ENCODE measurements at places on chromosomes 1 and 21. TPM values are rescaled to one million over a fixed set of nuclear protein-coding genes. Genes with fewer than 3 reads are reported as not detected.
A peak's percentile ranks its signal among the peaks of the same experiment; 100 is the strongest.

- no peaks in the 10 kb centered on the region for H3K27me3 ChIP-seq
- H3K4me1 ChIP-seq = no peaks in the 10 kb centered on the region
- DNase-seq = no peak
These were observed 135.5 kb downstream of the TGFBR3 start for GRCh38 chr1:91750398-91750996.

- no peak overlapping the region for H3K27ac ChIP-seq
- H3K4me3 ChIP-seq = no peak overlapping the region
- H3K27me3 ChIP-seq = no peaks in the 10 kb centered on the region
- DNase-seq = no peak
These were observed 519.9 kb downstream of the SMYD3 start for GRCh38 chr1:245987219-245987545.

DNA sequence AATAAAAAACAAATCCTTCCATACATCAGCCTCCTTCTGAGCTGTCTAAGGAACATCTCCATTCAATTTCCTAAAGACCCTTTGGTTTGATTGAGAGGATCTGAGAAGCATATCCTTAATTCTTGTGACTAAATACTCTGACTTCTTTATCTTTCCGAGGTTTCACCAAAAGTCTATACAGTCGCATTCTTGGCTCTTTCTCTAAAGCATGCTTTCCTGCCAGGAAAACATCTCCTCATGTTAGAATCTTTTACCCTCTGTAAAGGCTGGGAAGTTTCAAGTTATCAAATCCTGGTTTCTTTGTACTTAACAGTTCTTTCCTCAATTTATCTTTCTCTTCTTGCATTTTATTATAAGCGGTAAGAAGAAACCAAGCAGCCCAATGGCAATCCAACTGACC is 630.4 kb downstream of the PTPRC start:
- H3K36me3 ChIP-seq = no peaks in the 10 kb centered on the region
- no peak overlapping the region for H3K27ac ChIP-seq
- H3K4me1 ChIP-seq = no peaks in the 10 kb centered on the region
- no peak overlapping the region for H3K4me3 ChIP-seq
- H3K27me3 ChIP-seq = no peaks in the 10 kb centered on the region

DNA sequence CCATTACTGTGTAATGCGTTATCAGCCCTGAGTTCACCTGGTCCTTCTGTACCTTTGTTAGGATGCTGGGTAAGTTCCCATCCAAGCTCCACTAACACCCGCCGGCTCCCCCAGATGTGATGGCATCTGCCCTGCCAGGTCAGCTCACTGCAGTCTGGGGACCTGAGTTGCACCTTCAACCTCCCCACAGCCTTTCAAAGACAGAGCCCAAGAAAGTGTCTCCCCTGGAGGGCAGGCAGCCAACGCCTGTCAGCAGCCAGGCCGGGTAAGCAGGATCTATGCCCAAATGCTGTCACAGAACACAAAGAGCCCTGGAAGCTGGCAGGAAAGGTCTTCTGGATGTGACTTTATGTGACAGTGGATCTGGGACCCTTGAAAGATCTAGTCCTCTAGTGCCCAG is 13.7 kb downstream of the MRAP start:
- peaks cover 8% of the 10 kb centered on the region for H3K36me3 ChIP-seq
- no peaks in the 10 kb centered on the region for H3K4me1 ChIP-seq
- no peak overlapping the region for H3K27ac ChIP-seq
- no peak for DNase-seq
- no peak overlapping the region for H3K4me3 ChIP-seq
- H3K27me3 ChIP-seq = no peaks in the 10 kb centered on the region

DNA sequence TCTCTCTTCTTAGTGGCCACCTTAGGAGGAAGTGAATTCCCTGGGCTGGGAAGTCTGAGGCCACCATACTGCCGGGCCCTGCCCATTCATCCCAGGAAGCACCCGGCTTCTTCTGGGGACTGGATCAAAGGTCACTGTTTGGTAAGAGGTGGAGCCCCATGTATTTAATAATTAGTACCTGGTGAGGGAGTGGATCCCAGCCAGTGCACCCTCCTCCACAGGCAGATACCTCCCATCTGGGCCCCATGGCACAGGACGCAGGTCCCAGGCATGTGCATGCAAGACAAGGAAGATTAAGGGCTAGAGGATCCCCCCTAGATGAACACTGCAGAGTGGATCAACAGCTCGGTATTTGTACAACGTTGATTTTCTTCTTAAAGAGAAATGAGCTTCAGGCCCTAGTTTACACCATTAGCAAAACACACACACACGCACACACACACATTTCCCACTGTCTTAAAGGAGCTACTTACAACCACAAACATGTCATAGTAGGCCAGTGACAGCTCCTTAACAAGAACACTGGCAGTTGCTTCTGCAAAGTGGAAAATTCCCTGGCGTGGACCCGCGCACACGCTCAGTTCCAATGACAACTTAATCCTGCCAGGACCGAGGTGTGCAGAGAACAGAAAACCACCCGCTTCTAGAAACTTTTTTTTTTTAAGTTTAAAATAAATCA is 90.7 kb downstream of the MRPL37 start:
- peaks cover 12% of the 10 kb centered on the region for H3K4me1 ChIP-seq
- H3K27ac ChIP-seq = peak overlapping the region; percentile 64
- DNase-seq = no peak
- H3K36me3 ChIP-seq = no peaks in the 10 kb centered on the region

Gene GJC2
- total RNA-seq = 4.5 TPM

Gene CFHR3
- total RNA-seq = 1.2 TPM

Gene PCP4
- total RNA-seq = not detected

DNA sequence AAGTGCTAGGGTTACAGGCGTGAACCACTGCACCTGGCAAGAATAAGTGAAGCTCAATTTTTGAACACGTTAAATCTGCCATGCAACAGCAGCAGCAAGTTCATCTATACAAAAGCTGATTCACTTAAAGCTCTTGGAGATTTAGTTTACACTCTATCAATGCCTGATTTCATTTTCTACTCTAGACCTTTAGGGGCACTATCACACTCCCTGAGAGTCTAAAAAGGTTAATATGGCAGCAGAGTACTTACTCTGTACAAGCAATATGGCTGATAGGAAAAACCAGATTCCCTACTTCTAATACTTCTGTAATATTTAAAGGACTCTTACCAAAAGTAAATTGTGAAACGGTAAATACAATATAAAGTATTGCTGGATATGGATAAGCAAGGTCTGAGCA is 4.8 kb downstream of the RBM34 start:
- no peak overlapping the region for H3K27ac ChIP-seq
- no peak for DNase-seq
- H3K27me3 ChIP-seq = no peaks in the 10 kb centered on the region

GRCh38 chr1:18957532-18958300 is 1.2 kb upstream of the IFFO2 start:
- H3K36me3 ChIP-seq = no peaks in the 10 kb centered on the region
- H3K27me3 ChIP-seq = no peaks in the 10 kb centered on the region
- H3K4me3 ChIP-seq = no peak overlapping the region
- H3K27ac ChIP-seq = no peak overlapping the region
- no peaks in the 10 kb centered on the region for H3K4me1 ChIP-seq

Gene LCA5L
- 1.8 TPM for total RNA-seq

Gene HTR6
- total RNA-seq = not detected

DNA sequence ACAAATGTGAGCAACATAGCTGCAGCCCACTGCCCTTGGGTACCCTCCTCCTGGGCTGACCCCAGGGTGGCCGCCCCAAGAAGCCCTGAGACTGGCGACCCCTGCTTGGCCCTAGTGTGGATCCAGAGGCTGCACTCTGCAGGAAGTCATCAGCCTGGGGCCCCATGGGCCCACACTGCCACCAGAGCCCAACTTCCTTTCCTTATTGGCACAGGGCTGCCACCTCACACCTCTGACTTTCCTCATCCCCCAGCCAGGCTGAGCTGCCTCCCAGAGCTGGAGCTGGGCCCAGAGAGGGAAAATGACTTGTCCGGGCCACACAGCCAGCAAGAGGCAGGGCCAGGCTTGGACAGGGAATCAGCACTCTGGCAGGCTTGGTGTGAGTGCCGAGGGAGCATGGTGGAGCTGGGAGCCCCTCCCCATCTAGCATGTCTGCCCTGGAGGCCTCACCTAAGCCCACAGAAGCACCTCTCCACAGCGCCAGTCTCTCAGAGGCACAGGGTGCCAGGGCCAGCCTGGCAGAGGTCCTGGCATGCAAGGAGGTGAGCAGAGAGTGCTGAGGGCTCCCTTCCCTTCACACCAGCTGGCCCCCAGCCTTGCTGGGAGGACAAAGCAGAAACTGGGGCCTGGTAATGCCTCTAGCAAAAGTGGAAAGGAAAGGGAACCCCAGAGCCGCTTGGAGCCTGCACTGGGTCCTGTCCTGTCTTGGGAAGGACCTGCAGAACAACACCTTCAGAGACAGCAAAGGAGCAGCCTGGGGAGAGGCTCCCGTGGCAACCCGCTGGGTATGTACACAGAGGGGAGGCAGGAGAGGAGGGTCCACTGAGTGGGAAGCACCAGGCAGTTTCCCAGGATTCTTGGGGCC is 3.2 kb downstream of the RAP1GAP start:
- no peaks in the 10 kb centered on the region for H3K27me3 ChIP-seq
- H3K4me3 ChIP-seq = no peak overlapping the region
- no peak overlapping the region for H3K27ac ChIP-seq
- DNase-seq = no peak
- H3K4me1 ChIP-seq = no peaks in the 10 kb centered on the region

GRCh38 chr1:227557962-227558725 is 5.2 kb upstream of the ZNF678 start:
- H3K4me3 ChIP-seq = no peak overlapping the region
- H3K27me3 ChIP-seq = no peaks in the 10 kb centered on the region
- H3K4me1 ChIP-seq = no peaks in the 10 kb centered on the region
- H3K27ac ChIP-seq = no peak overlapping the region

Gene FMOD
- 353 TPM for total RNA-seq

- no peaks in the 10 kb centered on the region for H3K27me3 ChIP-seq
- no peaks in the 10 kb centered on the region for H3K36me3 ChIP-seq
- H3K4me1 ChIP-seq = no peaks in the 10 kb centered on the region
- no peak for DNase-seq
- H3K27ac ChIP-seq = no peak overlapping the region
These were observed 60.3 kb downstream of the TBX19 start for GRCh38 chr1:168340781-168341482.

- H3K27me3 ChIP-seq = no peaks in the 10 kb centered on the region
- no peaks in the 10 kb centered on the region for H3K36me3 ChIP-seq
- DNase-seq = no peak
- no peak overlapping the region for H3K27ac ChIP-seq
- H3K4me3 ChIP-seq = no peak overlapping the region
These were observed 20.3 kb downstream of the PDC start for GRCh38 chr1:186440584-186440983.

Gene CCDC30
- 2.3 TPM for total RNA-seq

GRCh38 chr1:46545784-46546183 is 5.7 kb downstream of the KNCN start:
- no peak for DNase-seq
- H3K27ac ChIP-seq = no peak overlapping the region
- H3K36me3 ChIP-seq = no peaks in the 10 kb centered on the region
- no peak overlapping the region for H3K4me3 ChIP-seq
- H3K27me3 ChIP-seq = no peaks in the 10 kb centered on the region

- H3K4me1 ChIP-seq = no peaks in the 10 kb centered on the region
- H3K27me3 ChIP-seq = no peaks in the 10 kb centered on the region
- no peak for DNase-seq
- no peak overlapping the region for H3K4me3 ChIP-seq
- H3K36me3 ChIP-seq = no peaks in the 10 kb centered on the region
These were observed 11.4 kb upstream of the EFNA1 start for GRCh38 chr1:155116113-155116764.

- H3K36me3 ChIP-seq = no peaks in the 10 kb centered on the region
- no peak overlapping the region for H3K27ac ChIP-seq
- DNase-seq = no peak
- no peaks in the 10 kb centered on the region for H3K27me3 ChIP-seq
- H3K4me1 ChIP-seq = no peaks in the 10 kb centered on the region
These were observed 673 bp upstream of the DHCR24 start for GRCh38 chr1:54887665-54888071.

Gene FGR
- total RNA-seq = 12.1 TPM

- H3K27ac ChIP-seq = no peak overlapping the region
- no peaks in the 10 kb centered on the region for H3K36me3 ChIP-seq
- peak; percentile 49 for DNase-seq
- H3K27me3 ChIP-seq = no peaks in the 10 kb centered on the region
These were observed 82.8 kb downstream of the DMRTB1 start for GRCh38 chr1:53541761-53542550.

DNA sequence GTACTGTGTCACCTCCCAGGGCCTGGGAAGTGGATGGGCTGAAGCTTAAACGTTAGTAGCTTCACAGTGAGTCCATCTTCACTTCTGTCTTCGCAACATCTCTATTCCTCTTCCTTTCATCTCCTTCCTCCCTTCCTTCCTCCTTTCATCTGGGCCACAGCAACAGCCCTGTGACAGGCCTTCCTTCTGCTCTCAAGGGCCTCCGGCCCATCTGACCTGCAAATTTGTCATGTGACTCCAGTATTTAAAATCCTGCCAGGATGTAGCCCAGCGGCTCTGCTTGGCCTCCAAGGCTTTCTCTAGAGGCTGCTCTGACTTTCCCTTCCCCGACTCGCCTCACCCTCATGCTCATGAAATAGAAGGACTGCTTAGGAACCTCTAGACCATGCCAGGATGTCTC is 10.9 kb upstream of the BATF3 start:
- no peaks in the 10 kb centered on the region for H3K27me3 ChIP-seq
- DNase-seq = no peak
- no peaks in the 10 kb centered on the region for H3K4me1 ChIP-seq
- H3K4me3 ChIP-seq = no peak overlapping the region
- no peaks in the 10 kb centered on the region for H3K36me3 ChIP-seq

GRCh38 chr1:229884765-229885164 is 182.3 kb upstream of the GALNT2 start:
- no peak for DNase-seq
- no peaks in the 10 kb centered on the region for H3K36me3 ChIP-seq
- H3K4me3 ChIP-seq = no peak overlapping the region
- no peak overlapping the region for H3K27ac ChIP-seq
- peaks cover 4% of the 10 kb centered on the region for H3K4me1 ChIP-seq

Gene SPRR2D
- total RNA-seq = not detected

DNA sequence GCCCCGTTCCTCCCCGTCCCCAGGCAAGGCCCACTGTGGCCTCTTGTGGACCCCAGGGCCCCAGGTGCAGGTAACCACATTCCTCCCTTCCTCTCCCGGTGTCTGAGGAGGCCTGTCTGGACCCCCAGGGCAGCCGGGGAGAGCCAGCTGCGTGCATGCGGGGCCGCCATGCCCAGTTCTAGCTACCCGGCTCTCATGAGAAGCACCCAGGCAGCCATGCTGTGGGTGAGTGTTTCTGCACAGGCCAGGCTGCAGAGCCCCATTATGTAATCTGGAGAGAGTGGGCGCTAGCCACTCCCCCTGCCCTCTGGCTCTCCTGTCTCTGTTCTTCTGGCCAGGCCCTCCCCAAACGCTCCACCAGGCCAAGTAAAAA is 18.4 kb upstream of the PLEKHG5 start:
- H3K27me3 ChIP-seq = no peaks in the 10 kb centered on the region
- no peak for DNase-seq
- H3K36me3 ChIP-seq = no peaks in the 10 kb centered on the region
- H3K4me3 ChIP-seq = no peak overlapping the region
- H3K4me1 ChIP-seq = no peaks in the 10 kb centered on the region
- no peak overlapping the region for H3K27ac ChIP-seq
